GM23248 (cell line): ENCODE measurements at places on chromosomes 2 and 18.
A peak's percentile ranks its signal among the peaks of the same experiment; 100 is the strongest.

GRCh38 chr18:77006305-77007175 is 126.0 kb downstream of the MBP start:
- no peak for DNase-seq

- DNase-seq = no peak
Observed at GRCh38 chr2:42880738-42881690, 88.6 kb upstream of the HAAO start.

DNA sequence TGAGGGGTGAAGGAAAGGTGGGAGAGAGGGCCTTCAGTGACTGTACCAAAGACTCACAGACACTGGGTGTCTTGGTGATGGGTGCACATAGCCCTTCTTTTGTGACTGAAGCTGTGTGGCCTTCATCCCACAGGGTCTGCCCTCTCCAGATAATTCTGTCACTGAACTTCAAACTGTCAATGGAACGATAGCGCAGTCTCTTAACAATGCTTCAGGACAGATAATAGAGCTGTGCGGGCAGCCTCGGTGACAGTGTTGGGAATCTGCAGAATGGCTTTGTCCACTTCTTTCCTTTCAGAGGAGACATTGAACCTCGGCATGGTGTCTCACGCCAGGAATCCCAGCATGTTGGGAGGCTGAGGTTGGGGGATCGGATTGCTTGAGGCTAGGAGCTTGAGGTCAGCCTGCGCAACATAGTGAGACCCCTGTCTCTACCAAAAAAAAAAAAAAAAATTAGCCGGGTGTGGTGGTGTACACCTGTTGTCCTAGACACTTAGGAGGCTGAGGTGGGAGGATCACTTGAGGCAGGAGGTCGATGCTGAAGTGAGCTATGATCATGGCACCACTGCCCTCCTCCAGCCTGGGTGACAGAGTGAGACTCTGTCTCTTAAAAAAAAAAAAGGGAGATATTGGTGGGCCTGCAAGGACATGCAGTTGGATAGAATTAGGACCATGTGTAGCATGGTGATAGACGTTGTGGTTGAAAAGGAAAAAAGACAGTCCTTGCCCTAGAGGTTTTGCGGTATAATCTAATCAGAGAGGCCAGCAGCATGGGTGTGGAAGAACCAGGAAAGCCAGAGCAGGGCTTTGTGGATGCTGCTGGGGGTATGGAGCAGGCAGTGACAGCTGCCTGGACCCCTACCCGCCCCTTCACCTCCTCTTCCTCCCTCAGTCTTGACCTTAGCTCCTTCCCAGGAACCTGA is 91.4 kb downstream of the LDLRAD4 start:
- no peak for DNase-seq

GRCh38 chr2:219769090-219769910 is 141.9 kb downstream of the SLC4A3 start:
- peak; percentile 50 for DNase-seq
